ENCODE measurements at places on chromosomes 12 and 14.

GRCh38 chr14:54169254-54169924 is 212.8 kb upstream of the BMP4 start:
- DNase-seq, result no peak

GRCh38 chr12:69779928-69780327 is 41.3 kb downstream of the RAB3IP start:
- no peak for DNase-seq

DNA sequence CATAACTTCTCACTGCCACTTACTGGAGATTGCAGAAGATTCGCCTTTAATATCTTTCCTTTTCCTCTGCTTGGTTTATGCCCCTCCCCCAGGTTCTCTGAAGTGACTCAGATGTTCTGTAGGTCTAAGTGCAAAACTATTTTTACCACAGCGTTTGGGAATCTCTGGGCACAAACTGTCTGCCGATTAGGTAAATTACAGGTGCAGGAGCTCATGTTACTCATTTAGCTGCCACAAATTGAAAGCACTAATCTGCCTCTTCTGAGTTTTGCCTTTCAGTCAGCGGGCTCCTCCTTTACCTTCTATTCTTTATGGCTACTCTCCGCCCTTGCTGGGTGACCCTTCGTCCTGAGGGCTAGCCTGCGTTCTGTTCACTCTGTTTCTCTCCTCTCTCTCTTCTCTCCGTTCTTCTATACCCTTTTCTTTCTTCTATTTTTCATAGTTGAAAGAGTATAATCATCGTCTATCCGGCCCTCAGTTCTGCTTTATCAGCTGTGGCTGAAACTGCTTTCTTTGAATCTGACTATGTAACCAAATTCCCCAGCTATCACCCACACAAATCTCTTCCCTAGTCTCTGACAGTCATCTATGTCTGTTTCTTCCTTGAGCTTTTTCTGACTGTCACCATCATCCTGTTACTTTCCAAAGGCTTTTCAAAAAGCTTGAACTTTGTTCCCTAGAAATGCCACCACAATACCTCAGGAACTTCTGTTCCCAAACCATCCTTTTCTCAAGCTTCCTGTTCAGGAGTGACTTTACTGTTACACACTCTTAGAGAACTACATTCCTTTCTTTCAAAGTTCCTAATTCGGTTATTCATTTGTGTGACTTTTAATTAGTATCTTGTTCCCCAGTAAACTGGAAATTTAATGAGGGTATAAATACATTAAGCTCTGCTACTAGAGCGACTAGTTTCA is 4.3 kb upstream of the MYF6 start:
- no peak for DNase-seq

- no peak for DNase-seq
These were observed 54.4 kb downstream of the ANAPC7 start for GRCh38 chr12:110349096-110349495.

DNA sequence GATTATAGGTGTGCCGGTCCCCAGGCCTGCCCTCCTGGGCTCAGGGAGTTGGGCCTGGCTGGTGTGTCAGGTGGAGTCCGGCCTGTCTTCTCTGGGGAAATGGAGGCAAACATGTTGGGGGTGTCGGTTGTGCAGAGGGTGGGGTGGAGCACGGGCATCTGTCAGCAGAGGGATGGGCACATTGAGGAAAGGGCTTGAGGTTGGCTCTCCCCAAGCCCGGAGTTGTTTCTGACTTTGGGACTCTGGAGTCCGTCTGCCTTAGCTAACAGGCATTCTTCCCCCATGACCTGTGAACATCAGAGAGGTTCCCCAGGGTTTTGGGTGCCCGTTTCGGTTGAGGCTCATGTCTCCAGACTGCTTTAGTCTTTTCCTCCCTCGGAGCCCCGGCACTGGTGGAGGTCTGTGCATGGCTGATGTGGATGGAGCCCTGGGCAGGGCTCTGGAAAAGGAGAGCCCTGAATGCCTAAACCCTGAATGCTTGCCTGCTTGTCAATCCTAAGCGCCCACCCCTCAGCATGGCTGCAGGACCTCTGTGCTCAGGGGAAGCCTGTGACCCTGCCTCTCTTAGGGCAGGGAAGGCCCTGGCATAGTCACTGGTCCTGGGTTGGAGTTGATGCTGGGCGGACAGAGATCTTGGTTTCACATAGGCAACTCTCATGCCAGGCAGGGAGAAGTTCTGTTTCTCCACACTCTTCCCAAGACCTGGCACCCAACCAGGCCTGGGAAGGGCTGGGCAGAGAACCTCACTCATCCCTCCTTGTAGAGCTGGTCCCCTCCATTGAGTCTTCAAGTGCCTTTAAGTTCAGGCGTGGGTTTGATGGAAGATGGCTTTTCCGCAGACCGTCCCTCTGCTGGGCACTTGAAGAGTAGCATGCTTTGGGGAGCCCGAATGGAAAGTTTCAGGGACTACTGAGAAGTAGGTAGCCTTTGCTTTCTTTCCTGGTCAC is 12.9 kb downstream of the NYNRIN start:
- DNase-seq, result no peak

DNA sequence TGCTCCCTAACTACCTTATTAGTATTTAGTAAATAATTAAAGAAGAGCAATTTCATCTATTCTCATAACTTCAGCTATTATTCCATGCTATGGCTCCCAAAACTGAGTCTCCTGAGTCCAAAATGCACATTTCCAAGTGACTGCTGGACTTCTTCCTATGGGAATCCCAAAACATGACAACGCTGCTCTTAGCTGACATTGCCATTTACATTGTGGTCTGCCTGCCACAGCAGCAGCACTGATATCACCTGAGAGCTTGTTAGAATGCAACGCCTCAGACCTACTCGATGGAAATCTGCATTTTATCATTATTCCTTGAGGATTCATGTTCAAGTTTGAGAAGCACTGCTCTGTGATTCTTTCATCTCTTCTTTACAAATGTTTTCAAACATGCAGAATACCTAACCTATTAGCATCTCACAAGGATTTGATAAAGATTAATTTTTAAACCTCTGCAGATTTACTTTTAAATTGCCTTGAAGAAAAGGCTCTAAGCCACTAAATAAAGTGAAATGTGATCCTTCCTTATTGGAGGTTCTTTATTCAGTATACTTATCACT is 77.7 kb downstream of the SEC23A start:
- no peak for DNase-seq

DNA sequence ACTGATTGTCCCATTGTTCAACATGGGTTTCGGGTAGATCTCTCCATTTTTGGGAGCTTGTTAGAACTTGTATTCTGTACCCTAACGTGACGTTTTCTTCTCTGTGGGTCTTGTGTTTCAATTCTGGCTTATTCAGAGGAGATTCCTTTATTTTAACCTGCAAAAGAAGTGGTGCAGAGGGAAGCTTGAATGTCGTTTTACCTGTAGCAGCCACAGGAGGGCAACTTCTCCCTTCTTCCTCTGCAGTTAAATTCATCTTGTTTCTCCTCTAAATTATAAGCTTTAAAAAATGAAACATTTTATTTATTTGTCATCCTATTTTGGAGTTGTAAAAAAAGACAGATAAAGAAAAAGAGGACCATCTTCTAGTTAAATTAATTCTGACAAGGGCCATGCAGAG is 13.7 kb upstream of the CLEC4D start:
- no peak for DNase-seq

DNA sequence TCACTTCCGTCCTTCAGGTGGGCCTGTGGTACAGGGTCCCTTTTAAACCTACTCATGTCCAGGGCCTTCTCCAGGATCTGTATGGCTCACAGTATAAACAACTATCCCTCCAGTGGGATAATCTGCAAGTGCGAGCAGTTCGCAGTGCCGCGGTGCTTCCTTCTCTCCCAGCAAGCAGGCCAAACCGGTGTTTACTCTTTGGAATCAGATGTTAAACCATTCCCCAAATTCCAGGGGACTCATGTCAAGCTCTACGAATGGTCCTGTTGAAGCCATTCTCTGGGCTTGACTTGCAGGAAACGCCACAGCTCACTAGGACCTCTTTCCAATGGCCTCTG is 59.6 kb downstream of the OR11H12 start:
- no peak for DNase-seq

DNA sequence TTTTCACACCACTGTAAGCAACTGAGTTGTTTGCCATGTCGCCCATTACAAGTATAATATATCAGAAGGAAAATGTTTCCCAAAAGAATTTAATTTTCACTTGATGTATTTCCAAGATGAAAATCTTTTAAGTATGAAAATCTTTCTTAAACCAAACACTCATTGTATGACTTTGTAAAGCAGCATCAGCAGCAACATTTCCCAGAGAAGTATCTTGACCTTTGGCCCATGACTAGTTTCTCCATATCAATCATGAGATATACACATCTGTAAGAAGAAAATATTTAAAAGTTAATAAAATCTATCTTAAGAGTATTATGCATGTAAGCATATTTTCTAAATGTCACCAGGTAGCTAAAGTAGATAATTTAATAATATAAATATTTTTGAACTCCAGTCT is 52.8 kb downstream of the ATP2B1 start:
- DNase-seq, result no peak

DNA sequence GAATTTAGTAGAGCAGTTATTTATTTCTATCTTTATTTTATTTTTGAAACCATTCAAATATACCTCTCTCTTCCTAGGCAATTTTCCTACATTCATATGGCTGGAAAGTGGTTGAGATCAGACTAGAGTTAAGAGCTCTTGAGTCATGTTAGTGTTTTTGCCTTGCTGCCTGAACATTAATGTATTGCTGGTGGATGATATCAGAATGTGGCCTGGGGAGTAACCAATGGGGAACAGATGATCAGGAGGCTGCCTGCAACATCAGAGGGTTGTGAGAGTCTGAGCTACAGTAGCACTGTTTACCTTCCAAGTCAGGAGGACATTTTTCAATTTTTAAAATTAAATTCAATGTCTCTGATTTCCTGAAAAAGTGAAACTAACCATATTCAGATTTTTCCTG is 166.3 kb upstream of the TRHDE start:
- no peak for DNase-seq

GRCh38 chr12:60263161-60263560 is 667.3 kb downstream of the SLC16A7 start:
- DNase-seq, result no peak

DNA sequence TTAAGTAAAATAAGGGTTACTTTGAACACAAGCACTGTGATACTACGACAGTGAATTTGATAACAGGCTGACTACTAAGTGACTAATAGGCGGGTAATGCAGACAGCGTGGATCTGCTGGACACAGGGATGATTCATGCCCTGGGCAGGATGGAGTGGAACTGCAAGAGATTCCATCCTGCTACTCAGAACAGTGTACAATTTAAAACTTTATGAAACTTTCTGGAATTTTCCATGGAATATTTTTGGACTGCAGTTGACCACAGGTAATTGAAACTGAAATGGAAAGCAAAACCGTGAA is 46.0 kb downstream of the YEATS4 start:
- DNase-seq, result no peak

- DNase-seq, result no peak
These were observed 51.4 kb downstream of the VCPKMT start for GRCh38 chr14:50064993-50065392.

DNA sequence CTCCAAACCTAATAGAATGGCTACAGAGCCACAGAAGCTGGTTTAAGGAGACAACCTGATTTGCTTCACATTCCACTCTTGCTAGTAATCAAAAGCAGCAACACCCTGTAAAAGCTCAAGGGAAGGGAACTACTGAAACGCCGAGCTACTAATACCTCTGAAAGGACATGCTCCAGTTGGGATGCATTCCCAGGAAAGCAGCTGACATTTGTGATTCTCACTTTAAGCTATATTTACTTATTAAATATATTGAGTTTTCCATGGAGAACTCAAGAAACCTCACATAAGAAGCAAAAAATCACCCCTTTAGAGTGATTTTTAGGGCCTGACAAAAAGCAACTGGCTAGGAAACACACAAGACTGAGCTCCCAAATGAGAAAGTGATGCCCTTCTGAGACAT is 1073.0 kb upstream of the FLRT2 start:
- DNase-seq, result no peak

DNA sequence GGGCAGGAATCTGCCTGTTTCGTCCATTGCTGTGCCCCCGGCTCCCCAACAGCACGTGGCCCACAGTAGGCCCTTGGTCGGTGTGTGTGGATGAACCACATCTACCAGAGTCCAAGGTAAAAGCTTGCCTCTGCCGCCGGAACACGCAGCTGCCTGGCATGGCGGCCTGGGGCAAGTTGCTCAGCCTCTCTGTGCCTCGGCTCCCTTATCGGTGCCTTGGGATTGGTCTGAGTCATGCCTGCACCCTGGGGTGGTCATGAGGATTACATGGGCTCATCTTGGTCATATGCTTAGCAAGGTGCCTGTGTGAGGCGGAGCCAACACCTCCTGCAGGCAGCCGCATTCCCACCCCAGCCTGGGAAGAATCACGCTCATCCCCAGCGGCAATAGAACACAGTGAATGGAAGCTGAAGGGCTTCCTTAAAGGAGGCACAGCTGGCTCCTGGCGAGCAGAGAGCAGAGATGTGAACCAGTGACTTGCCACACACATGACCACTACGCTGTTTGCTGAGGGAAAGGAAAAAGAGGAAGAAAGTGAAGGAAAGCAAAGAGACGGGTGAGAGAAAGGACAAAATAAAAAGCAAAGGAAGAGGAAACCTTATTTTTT is 5.5 kb upstream of the SCARB1 start:
- DNase-seq, result no peak

GRCh38 chr12:124152731-124153130 is 142.2 kb upstream of the RFLNA start:
- DNase-seq, result no peak

DNA sequence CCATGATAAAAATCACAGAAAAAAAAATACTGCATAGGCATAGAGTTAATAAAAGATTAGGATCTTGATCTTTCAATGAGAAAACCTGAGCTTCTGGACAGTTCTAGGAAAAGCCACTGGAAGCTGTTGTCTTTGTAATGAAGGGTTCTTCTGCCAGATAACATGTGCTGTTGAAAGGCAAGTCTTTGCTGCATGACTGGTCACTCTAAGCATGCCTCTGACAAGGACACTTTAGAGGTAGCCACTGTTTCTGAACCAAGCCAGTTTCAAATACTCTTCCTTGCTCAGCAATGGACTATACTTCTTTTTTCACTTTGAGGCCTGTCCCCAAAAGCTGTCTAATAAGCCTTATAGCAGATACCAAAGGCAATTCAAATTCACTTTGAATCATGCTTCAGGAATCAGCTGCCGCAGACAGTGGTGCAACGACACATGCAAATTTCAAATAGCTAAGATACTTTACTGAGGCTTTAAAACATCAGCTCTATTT is 70.2 kb downstream of the BTG1 start:
- DNase-seq, result no peak

- no peak for DNase-seq
These were observed 81.8 kb downstream of the IRF2BPL start for GRCh38 chr14:76946753-76947077.

GRCh38 chr12:48351022-48351708 is 446 bp upstream of the ZNF641 start:
- DNase-seq, result no peak

DNA sequence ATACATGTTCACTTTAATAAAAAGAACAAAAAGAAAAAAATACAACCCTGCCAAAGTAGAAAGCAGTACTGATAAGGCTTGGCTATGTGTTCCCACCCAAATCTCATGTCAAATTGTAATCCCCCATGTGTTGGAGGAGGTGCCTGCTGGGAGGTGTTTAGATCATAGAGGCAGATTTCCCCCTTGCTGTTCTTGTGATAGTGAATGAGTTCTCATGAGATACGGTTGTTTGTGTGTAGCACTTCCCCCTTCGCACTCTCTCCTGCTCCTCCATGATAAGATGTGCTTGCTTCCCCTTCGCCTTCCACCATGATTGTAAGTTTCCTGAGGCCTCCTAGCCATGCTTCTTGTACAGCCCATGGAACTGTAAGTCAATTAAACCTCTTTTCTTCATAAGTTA is 59.9 kb downstream of the USP15 start:
- DNase-seq, result no peak

Measured in stimulated activated CD4-positive, alpha-beta T cell treated with anti-CD3 and anti-CD28 coated beads, Interleukin-12 subunit alpha, Interleukin-12 subunit beta, amount 100 ng/mL, for 24 hours (primary cell).